ENCODE measurements at places on chromosomes 13 and 19. TPM values are rescaled to one million over a fixed set of nuclear protein-coding genes. Genes with fewer than 3 reads are reported as not detected.

DNA sequence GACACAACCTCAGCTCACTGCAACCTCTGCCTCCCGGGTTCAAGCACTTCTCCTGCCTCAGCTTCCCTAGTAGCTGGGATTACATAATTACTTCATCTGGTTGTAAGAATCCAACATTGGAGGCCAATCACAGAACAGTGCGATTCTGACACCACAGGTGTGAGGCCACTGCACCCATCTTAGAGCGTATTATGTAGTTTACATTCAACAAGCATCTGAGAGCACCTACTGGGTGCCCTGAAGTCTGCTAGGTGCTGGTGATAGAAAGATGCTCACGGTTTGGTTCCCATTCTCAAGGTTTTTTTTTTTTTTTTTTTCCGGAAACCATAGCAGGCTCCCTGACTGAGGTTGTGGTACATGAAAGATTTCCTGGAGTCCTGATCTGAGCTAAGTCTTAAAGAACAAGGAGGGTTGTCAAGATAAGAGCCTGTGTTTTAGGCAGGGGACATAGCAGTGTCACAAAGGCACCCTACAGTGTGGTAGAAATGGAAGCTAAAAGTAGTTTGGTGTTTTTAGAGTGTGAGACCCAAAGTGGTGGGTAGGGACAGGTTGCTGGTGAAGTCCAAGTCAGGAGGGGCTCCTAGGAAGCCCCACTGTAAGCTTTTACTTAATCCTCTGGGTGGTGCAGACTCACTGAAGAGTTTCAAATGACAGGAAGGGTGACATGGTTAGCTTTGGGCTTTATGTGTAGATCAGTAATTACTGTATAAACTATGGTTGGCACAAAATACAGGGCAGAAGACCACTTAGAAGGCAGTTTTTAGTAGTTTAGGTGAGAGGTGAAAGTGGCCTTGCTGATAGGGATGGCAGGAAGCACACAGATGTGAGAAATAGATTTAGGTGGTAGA is 15.2 kb downstream of the SAE1 start:
- no peak for DNase-seq

The MEDAG gene
- 151 TPM for total RNA-seq

The GFY gene
- total RNA-seq: not detected

The EMP3 gene
- total RNA-seq: 297 TPM

- DNase-seq: peak; percentile 64
Observed at GRCh38 chr19:6270076-6270745, 9.6 kb downstream of the MLLT1 start.

GRCh38 chr13:42075517-42075916 is 27.1 kb downstream of the DGKH start:
- DNase-seq: no peak

GRCh38 chr13:106534639-106535551 is 567 bp downstream of the EFNB2 start:
- DNase-seq: peak; percentile 86

DNA sequence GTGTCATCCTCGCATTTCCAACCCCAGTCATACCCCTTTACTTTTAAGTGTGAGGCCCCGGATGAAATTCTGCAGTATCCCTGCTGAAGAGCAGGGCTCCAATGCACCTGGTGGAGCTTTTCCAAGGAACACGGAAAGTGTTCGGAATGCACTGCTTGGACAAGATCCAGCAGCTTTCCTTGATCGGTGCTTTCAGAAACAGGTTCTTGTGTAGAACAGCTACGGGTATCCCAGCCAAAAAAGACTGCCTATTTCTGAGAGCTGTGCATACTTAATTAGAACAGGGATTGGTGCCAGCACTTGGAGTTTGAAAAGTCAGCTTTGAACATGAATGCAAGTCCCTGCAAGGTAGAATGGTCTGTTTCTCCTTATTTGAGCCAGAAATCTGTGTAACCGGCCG is 87.2 kb upstream of the C1QTNF9B start:
- DNase-seq: no peak

DNA sequence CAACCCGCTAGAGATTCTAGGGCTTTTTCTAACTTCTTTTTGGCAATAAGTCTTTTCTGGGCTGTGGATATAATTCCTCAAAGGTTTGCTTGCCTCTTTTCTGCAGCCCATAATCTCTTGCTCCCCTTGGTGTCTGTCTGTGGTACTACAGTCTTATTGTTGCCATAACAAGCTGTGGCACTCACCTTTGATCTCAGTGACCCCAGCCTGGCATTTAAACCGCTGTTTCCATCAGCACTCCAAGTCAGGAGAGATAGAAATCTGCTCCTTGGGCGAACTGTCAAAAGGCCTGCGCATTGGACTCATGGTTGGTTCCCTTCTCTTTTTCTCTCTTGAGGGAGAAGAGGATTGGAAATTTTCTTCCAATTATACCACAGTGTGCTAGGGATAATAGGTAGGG is 14.5 kb upstream of the MPHOSPH8 start:
- DNase-seq: no peak

DNA sequence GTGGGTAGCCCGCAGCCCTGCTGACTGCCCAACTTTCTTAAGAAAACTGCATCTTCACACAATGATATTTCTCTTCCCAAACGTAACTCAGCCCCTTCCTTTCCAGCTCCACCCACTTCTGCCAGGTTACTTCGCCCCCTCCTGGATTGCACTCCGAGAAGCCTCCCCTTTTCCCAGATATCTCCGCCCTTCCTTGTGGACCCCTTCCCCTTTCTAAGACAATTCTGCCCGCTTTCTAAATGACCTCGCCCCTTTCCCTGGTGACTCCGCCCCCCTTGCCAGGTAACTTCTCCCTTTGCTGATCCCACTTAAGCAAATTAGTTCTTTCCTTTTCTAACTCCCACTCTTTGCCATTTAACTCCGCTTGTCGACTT is 2.6 kb downstream of the VSIG10L start:
- DNase-seq: no peak

DNA sequence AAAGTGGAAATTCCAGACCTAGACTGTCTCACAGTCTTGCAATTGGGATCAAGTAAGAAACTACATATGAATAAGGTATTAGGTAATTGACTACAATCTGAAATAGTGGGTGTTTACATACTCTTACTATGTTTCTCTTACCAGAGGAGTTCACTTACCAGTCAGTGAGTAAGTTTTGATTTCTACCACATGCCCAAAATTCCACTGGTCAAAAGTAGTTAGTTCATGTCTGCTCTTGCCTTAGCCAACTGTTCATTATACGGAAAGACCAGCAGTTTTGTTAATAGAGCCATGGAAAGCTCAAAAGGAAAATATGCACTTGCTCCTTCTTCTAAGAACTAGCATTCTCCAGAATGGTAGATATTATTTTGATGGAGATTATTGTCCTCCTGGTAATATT is 490.8 kb downstream of the RFC3 start:
- no peak for DNase-seq

GRCh38 chr19:38975214-38975860 is at the start of gene FBXO17:
Gene FBXO17, minus strand, starts transcription at chr19:38975742. Its CDS starts 25,423 bp downstream, at chr19:38950319.
- peak; percentile 90 for DNase-seq

Measured in posterior vena cava (tissue), 2 donors.